ENCODE measurements at places on chromosomes 1 and 21.

DNA sequence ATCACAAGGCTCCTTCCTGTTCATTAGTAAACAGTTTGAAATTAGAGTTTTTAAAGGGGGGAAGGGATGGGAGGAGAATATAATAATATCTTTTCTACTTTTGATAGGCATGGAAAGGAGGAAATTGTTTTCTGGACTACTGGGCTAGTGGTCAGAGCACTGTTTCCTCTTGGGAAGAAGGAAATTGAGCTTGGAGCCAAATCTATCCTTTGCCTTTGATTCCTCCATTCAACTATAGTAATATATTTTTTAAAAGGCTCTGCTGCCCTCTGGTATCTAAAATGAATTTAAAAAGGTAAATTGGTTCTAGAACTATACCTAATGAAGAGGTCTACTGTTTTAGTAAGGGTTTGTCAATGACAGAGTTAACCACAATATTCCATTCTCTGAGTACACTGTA, 5.9 kb downstream of the IARS2 start:
- no peak for DNase-seq

- DNase-seq = no peak
Observed at GRCh38 chr1:170560681-170561285, 28.8 kb downstream of the GORAB start.

GRCh38 chr1:230385158-230385450, 41.0 kb downstream of the PGBD5 start:
- no peak for DNase-seq

DNA sequence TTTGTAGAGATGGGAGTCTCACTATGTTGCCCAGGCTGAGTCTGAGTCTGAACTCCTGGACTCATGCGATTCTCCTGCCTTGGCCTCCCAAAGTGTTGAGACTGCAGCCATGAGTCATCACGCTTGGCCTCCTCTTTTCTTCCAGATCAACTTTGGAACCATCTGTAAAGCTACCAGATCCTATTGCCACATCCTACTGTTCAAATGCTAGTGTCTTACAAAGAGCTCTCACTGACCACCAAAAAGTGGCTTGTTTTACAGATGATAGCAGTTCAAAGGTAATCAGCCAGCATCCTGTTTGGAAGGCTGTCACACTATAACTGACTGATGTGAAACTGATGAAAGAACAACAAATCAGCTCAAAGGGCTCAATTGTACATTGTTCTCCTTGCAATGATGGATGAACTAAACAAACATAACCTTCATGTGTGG, 221.6 kb downstream of the AKT3 start:
- no peak for DNase-seq

DNA sequence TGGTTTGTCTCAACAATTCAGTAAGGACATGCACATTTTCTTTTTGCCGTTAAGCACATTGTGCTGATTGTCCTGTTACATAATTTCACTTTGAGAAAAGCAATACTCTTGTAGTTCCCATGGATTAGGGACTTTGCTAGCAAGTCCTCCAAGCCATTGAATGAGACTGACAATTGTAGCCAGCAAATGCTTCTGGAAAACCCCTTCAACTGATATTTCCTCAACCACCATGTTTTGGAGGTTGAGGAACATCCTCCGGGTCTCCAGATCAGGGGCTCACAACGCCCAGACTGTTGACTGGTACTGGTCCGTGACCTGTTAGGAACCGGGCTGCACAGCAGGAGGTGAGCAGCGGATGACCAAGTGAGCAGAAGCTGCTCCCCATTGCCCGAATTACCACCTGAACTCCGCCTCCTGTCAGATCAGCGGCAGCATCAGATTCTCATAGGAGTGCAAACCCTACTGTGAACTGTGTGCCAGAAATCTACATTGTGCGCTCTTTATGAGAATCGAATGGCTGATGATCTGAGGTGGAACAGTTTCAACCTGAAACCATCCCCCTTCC, 24.1 kb downstream of the ACTN2 start:
- DNase-seq = no peak

DNA sequence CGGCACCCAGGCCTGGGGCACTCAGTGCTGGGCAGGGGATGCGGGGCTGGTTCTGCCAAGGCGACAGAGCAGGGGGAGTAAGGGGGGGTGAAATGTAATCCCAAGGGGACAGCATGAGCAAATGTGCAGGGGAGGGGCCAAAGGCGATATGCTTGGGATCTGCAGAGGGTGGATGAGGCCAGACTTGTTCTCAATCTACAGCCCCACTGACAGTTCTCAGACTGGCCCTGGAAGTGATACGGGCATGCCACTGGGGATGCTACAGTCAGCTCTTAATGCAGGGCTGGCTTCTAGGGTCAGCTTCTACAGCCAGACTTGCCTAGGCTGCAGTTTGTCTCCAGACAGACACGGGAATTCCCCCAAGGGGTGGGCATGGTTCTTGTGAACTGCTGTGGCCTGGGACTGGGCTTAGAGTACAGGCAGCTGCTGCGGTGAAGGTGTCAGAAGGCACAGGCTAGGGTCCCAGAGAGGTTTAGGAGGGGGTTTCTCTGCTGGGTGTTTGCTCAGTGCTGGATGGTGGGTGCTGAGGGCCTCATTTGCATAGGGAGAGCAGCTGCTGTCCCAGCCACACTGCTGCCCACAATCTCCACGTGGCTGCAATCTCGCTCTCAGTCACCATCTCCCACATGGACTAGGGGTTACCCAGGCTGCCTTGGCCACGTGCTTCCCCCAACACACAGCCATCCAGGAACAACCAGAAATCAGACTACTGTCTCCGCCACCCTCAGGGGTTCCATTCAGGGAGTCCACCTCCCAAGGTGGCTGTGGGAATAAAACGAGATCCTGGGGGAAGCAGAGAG, 190.1 kb downstream of the HIVEP3 start:
- no peak for DNase-seq

- DNase-seq = no peak
Observed at GRCh38 chr1:17059391-17060305, 5.8 kb upstream of the SDHB start.

GRCh38 chr1:187469836-187470235, 641.1 kb downstream of the PLA2G4A start:
- DNase-seq = no peak

All from stimulated activated CD4-positive, alpha-beta T cell treated with anti-CD3 and anti-CD28 coated beads, TNF-alpha, amount 100 ng/mL, for 1 hour (primary cell).